HS-5 (cell line): ENCODE measurements at places on chromosomes 5 and 9.
A peak's percentile ranks its signal among the peaks of the same experiment; 100 is the strongest.

DNA sequence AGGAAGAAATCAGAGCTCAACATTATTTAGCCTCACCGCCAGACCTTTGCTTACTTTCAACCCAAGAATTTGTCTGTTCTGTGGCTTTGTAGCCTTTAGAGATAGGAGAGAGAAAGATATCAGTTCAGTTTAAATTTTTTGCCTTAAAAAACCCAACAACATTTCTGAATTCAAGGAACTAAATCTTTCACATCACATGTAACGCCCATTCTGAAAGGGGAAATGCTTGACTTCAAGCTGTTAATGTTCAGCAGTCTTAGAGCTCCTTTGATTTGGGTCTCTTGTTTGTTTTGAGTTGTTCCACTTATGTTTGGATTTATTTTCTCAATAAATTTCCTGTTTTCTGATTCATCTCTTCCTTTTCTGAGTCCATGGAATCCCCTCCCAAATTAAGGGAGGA is 294.5 kb downstream of the ARHGAP26 start:
- DNase-seq, result no peak

DNA sequence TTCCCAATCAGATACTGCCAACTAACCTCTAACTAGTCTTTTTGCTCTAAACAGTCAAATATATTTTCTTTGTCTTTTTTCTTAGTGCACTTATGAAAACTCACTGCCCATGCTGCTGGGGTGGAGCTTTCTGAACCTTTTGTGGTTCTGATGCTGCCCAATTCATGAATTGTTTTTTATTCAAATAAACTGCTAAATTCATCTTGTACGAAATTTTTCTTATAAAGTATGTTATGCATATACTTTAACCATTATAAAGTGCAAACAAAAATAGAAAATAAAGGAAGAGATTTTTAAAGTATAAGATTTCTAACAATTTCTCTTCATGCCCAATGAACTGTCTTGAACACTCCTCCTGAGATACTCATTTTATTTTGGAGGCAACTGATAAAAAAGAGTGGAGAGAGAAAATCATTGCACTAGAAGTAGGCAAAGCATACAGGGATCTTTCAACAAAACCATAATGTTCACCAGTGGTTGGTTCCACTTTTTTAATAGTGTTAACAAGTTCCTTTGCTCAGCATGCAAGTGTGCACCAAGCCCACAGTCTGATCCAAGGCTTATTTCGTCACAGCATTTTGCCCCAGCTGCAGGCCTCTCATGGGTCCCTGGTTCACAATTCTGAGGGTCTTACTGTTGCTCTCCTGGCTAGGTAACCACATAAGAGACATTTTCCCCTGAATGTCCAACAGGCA is 6.2 kb upstream of the FYB1 start:
- no peak for DNase-seq

- DNase-seq, result no peak
These were observed 896 bp downstream of the RIGI start for GRCh38 chr9:32524892-32525708.

GRCh38 chr5:53071298-53071697 is 38.3 kb downstream of the MOCS2 start:
- DNase-seq, result no peak

DNA sequence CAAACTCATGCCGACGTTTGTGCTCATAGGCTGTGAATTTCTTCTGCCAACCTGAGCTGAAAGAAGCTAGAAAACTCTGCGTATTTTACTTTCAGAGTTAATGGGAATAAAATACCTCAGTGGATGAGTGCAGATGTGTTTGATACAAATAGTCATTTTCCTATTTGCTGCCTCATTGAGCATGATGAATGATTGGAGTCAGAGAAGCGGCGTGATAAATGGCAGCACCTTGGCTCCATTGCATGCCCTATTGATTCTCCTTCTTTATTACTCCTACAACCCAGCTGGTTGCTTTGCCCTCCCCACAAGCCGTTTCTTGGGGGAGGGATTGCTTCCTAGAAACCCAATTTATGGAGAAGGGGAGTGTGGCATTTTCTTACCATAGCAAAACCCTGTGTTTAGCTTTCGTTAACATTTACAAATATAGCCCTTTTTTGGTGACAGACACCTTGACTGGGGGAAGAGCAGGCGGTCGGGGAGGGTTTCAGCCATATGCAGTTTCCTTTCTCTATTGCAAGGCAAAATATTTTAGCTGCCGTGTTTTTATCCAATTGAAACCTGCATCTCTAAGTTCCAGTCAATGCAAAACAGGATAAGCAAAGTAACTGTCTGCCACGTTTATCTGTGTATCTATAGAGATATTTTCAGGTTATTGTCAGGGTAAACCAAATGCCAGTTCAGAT is 93.1 kb upstream of the TBCA start:
- no peak for DNase-seq

- no peak for DNase-seq
These were observed 21.7 kb upstream of the HOMER1 start for GRCh38 chr5:79535477-79536192.

DNA sequence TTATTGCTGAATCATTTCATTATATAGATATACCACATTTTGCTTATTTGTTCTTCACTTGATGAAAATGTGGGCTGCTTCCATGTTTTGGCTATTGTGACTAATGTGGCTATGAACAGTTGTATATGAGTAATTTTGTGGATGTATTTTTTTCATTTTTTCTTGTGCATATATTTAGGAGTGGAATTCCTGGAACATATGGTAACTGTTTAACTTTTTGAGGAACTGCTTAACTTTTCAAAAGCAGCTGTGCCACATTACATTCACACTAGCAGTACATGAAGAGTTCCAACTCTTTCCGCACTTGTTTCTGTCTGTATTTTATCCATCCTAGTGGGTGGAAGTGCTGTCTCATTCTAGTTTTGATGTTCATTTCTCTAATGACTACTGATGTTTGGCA is 67.8 kb downstream of the JAK2 start:
- peak; percentile 11 for DNase-seq

- no peak for DNase-seq
These were observed 618.4 kb downstream of the PDE4D start for GRCh38 chr5:59275170-59275509.

- no peak for DNase-seq
These were observed 587.4 kb downstream of the PRELID2 start for GRCh38 chr5:145247745-145248040.

GRCh38 chr9:28464481-28465216 is 891.4 kb upstream of the C9orf72 start:
- DNase-seq, result no peak

- no peak for DNase-seq
These were observed 264.3 kb upstream of the MVB12B start for GRCh38 chr9:126062158-126062886.

DNA sequence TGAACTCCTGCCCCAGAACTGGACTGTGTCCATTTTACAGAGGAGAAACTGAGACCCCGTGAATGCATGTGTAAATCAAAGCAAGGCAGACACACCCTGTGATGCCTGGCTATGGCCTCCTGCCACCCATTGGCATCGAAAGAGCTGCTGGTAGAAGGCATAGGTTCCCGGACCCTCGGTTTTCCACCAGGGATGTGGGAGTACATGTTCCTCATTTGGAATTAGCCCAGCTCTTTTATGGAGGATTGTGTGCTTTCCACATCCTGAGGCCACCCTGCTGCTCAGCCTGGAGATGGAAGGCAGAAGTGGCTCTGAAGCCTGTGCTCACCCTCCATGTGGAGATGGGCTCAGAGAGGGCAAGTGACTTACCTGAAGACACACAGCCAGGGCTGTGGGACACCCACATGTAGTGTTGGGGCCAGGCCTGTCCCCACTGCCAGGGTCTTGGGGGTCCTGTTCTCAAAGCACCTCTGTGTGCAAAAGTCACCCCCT is 2.8 kb downstream of the SUSD3 start:
- no peak for DNase-seq

DNA sequence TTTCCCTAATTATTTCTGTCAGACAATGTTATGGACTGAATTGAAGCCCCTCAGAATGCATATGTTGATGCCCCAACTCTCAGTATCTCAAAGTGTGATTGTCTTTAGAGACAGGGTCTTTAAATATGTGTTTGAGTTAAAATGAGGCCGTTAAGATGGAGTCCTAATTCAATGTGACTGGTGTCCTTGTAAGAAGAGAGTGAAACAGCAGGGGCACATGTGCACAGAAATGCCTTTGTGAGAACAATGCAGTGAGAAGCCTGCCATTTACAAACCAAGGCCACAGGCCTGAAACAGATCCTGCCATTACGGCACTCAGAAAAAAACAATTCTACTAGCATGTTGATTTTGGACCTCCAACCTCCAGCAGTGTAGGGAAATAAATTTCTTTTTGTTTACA is 483.0 kb upstream of the DMAC1 start:
- DNase-seq, result no peak

DNA sequence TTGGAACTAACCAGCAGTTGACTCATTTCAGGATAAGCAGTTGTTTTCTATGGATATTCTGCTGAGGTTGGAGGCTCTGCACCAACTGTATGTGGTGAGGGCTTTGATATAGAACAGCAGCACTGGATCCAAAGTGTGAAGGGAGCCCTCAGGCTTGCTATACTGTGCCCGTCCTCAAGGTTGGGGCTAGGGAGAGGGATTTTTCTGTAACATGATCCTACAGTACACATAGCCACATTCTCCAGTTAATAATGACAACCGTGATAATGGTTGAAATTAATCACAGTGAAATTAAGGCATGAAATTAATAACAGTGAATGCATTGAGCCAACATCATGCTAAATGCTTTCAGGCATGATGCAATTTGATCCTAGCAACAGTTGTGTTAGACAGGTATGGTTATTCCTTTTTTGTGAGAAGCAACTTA is 36.7 kb downstream of the ARHGAP26 start:
- DNase-seq, result no peak

- no peak for DNase-seq
These were observed 17.3 kb downstream of the DAPK1 start for GRCh38 chr9:87515006-87515405.

DNA sequence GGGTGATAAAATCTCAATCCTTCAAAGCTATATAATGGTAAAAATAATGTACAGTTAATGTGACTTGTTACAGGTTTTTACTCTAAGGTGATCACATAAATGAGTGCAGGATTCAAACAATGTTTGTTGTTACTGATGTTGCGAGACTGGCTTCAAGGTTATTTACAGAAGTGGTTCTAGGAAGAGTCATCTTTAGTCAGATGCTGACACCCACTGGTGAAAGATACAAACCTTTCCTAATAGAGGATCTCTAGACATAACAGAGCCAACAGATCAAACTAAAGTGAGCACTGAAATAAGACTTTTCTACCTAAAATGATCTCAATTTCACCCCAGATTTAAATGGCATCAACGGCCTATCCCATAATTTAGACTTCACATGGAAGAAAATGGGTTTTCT is 20.2 kb downstream of the ARSB start:
- DNase-seq, result peak; percentile 42

DNA sequence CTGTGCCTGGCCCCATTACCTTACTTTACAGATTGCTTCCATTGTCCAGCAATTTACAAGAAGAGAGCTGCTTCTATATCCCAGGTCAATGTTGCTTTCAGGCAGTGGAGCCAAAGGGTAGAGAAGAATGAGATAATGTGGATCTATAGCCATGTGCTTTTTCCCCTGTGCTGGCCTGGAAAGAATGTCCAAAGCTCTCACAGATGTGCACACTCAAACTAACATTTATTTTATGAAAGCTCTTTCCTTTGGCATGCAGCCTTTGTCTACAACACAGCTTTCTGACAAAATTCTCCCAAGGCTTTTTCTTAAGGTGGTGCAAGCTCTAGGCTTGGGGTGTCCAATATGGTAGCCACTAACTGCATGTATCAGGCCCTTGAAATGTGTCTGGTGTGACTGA is 217.3 kb downstream of the LRRC70 start:
- DNase-seq, result no peak

DNA sequence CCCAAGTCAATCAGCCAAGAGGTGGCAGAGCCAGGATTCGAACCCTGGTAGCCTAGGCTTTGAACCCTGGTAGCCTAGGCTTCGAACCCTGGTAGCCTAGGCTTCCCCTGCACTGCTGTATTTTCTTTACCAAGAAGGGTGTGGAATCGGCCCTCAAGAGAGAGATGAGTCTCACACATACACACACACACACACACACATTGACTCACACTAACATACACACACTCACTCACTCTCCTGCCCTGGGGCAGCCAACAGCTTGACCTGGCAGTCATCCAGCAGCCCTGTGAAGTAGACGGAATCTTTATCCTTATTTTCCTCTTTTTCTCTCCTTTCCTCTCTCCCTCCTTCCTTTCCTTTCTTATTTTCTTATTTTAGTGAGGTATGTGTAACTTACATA is 55.4 kb upstream of the RPL26L1 start:
- DNase-seq, result peak; percentile 31

DNA sequence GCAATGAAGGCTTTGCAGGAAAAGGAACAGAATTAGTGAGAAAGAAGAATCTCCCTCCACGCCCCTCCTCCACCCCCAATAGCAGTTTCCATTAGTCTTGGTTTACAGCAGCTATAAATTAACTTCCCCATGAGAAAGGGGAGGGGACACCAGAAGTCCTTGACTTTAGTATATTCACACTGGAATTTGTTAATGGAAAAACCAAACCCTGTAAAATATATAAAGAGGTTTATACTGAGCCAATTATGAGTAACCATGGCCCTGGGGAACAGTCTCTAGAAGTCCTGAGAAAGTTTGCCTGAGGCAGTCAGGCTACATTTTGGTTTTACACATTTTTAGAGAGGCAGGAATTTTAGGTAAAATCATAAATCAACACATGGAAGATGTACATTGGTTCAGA is 88.5 kb downstream of the ALDH1A1 start:
- DNase-seq, result no peak

DNA sequence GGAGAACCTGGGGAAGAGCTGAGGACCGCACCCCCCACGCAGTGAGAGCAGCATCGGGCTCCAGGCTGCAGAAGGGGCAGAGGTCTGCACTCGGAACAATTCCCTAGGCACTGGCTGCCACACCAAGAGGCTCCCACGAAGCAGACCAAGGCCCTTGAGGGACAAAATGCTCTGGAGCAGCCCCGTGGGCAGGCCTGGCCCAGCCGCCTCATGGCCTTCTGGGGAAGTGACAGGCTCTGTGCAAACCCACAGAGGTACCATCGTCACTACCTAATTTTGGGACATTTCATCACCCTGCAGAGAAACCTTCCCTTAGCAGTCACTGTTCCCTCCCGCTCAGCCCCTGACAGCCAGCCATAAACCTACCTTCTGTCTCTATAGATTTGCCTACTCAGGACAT is 15.9 kb downstream of the FBXW5 start:
- DNase-seq, result no peak
